ENCODE measurements at places on chromosomes 7 and 10.

DNA sequence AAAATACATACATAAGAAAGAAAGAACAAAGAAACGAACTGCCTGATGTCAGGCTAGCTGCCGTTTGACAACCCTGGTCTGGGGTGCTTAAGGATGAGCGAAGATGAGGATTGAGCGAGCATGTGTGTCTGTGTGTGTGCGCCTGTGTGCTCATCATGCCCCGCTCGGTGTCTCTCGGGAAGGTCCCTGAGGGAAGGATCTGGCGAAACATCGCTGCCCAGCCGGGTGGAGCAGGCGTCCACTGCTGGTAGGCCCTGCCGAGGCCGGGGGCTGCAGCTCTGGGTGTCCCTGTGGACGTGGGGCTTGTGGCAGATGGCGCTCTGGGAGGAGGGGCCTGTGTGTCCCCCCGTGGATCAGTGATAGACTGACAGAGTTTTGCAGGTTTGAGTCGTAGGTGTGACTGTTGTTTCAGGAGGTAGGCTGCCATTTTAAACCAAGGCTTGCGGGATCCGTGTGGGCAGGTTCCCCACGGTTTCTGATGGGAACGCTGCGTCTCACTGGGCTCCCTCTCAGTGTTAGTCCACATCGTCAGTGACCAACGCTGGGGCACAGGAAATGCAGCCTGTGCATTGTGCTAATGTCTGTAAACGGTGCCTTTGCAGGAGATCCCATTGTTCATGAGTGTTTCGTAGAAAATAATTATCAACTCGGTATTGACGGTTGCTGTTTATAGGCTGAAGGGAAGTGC is 5.9 kb upstream of the SUN1 start:
- no peak for DNase-seq

DNA sequence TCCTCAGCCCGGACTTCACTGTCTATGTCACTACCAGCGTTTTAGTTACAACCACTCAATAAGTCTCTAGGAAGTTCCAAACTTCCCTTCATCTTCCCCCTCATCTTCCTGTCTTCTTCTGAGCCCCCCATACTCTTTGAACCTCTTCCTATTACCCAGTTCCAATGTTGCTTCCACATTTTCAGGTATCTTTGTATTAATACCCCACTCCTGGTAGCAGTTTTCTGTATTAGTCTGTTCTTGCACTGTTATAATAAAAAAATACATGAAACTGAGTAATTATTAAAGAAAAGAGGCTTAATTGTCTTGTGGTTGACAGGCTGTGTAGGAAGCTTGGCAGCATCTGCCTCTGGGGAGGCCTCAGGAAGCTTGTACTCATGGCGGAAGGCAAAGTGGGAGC is 218.6 kb downstream of the BICC1 start:
- DNase-seq, result no peak

GRCh38 chr10:100008142-100008522 is 1.6 kb downstream of the DNMBP start:
- no peak for DNase-seq

- no peak for DNase-seq
Measured at GRCh38 chr7:157397036-157397720, 60.4 kb downstream of the DNAJB6 start.

DNA sequence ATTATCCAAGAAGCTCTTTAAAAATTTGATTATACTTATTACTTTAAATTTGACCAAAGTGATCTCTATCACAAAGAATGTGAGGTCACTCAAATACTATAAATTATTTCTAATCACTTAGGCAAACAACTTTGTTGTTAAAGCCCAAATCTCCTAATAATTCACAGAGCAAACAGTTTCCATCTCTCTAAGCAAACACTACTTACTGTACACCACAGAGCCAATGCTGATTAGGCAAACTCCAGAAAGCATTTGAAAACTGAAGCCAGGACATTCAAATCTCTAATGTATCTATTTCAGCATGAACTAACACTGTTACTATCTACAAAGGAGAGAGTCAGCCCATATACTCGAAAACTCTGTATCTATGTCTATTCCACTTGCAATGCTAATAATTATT is 107.1 kb downstream of the RNF32 start:
- no peak for DNase-seq

- peak; percentile 10 for DNase-seq
Measured at GRCh38 chr10:48765527-48765926, 80.9 kb downstream of the WDFY4 start.

DNA sequence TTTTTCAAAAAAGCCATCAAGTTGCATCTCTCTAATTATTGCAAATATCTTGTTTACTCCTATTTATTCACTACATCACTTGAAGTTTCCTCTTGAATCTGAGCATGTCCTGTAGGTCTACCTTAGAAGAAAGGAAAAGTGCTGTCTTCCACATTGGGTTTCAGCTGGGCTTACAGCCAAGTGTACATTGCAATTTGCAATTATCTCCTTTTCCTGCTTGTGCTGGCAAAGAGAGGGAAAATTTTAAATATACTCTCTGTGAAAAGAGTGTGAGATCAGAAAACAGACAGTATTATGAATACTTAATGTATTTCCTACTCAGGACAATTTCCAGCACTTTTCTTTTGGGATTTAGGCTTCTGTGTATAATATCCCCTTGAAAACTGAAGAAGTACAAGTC is 839.7 kb downstream of the CNTNAP2 start:
- no peak for DNase-seq

DNA sequence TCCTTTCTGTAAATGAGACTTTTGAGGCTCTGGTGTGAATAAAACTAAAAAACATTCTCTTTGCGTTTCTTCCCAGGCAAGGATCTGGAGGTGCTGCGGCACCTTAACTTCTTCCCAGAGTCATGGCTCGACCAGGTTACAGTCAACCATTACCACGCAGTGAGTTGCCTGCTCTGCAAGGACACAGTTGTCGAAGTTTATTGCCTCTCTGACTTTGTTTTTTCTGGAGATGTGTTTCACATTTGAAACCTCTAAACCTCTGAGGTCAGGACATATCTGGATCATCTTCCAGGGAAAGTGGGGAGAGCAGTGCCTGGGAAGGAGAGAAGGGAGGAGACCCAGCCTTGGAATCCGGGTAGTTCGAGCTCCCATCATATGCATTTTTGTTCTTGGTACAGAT is 43.4 kb upstream of the PLEKHA1 start:
- DNase-seq, result peak; percentile 10

GRCh38 chr10:70544431-70545340 is 57.9 kb downstream of the PRF1 start:
- DNase-seq, result no peak

DNA sequence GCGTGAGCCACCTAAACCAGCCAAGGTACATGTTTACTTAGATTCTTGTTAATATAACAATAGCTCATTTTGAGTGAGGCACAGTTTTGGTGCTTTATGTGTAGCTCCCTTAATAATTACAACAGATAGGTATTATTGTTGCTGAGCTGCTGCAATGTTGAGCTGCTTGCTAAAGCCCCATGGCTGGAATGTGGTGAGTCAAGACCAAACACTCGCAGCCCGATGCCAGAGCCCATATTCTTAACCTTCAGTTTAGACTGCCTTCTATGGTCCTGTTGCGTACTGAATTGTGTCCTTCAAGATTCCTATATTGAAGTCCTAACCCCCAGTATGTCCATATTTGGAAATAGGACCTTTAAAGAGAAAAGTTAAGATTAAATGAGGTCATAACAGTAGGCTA is 407.1 kb downstream of the NEBL start:
- no peak for DNase-seq

- peak; percentile 55 for DNase-seq
Measured at GRCh38 chr7:151175793-151176311, 8.4 kb upstream of the GBX1 start.

GRCh38 chr7:118429141-118429540 is 204.6 kb downstream of the ANKRD7 start:
- DNase-seq, result no peak

DNA sequence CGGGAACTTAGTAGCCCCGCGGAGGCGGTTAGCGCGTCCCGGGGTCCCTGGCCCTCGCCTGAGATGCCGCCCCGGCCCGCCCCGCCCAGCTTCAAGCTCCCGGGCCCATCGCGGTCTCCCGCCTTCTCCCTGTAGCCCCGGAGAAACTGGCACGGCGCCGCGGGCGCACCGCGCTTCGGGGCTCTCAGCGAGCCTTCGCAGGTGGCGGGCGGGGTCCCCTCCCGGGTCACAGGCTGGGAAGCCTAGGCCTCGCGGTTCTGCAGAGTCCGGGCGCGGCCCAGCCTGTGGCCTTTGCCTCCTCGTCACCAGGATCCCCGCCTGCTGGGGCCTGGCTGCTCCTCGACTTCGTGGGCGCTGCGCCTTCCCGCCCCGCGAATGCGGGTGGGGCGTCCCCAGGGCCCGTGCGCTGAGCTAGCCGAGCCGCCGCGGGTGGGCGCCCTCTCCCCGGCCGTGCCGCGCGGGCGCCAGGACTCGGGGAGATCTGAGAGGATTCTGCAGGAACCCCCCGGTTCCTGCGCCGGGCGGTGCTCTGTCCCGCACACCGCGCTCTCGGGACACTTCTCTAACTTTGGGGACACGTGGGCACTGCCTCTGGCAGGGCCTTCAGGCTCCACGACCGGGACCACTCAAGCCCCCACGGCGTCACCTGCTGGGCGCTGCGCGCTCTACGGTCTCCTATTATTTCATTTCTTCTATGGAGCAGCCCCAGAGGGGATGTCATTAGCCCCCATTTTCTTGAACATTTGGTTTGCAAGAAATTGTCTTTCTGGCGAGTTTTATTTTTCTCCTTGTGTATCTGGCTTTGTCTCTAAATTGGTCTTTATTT is 682 bp upstream of the RGS10 start:
- no peak for DNase-seq

DNA sequence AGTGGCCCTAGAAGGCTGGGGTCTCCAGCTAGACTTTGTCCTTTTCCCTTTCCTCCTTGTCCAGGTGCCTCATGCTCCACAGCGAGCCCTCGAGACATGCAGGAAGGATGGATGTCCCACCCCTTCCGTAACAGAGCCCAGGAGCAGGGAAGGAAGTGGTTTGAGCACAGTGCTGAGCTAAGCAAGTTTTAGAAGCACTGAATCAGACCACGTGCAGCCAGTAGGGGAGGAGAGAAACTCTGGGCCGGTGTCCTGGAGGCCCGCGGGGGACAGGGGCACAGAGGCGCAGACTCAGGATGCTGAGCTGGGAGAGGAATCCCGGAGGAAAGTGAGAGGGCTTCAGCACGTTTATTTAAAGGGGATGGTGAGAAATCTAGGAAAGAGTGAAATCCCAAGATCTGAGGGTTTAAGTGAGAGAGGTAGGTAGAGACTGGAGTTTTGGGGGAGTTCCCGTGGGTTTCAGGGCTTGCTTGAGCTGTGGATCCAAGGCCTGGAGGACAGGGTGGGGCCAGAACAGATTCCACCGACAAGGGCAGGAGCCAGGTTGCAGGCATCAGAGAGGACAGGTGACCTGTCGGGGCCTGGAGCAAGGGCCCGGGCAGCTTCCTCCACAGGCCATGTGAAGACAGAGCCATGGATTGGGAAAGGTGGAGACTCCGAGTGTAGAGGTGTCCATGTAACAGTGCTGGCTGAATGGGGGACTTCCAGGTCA is 4.4 kb upstream of the IRF5 start:
- peak; percentile 60 for DNase-seq

DNA sequence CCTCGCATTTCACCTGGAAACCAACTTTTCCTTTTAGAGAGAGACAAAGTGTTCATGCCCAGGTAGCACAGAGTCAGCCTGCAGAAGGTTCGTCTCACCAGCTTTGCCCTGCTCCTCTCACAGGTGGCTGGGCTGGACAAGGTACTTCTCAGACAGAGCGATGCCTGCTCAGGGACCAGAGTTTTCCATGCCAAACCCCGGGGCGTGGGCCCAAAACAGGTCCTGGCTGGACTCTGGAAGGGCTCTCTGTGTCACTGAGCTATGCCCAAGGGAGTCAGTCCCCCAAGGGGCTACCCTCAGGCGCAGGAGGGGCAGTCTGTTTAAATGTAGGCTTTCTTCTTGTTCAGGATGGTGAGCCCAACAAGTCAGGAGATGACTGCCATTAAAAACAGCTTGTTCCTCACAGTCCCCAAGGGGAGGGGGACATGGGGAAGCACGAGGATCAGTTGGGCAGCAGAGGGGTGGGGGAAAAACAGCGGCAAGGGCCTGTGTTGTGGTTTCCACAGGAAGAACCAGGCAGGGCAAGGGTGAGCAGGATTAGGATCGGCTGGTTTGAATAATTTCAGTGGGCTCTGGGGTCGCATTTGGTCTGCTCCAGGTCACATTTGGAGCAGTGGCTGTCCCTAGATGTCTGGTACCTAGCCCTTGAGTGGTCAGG is 55.5 kb upstream of the FIGNL1 start:
- no peak for DNase-seq

DNA sequence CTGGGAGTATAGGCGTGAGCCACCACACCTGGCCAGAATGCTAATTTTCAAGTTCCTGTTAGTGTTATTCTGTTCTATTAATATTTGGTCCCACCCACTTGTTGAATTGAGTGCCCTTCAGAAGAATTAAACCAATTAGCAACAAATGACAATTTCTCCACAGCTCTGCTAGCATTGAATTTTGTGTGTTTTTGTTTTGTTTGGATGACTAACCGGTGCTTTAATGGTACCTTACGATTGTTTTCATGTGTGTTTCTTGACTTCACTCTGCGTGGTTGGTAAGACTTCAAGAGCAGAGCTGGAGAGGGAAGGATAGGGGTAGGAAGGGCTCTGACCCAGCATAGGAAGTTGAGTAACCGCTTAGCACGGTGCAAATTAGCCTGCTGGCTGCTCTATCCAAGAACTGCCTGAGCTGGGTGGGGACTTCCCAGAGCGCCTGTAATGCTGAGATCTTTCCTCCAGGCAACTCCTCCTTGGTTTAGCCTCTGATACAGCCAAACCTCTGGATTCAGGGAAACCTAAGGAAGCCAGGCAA is 4.6 kb downstream of the ARPC1B start:
- DNase-seq, result no peak

- no peak for DNase-seq
Measured at GRCh38 chr10:78069151-78069550, 35.5 kb downstream of the RPS24 start.

DNA sequence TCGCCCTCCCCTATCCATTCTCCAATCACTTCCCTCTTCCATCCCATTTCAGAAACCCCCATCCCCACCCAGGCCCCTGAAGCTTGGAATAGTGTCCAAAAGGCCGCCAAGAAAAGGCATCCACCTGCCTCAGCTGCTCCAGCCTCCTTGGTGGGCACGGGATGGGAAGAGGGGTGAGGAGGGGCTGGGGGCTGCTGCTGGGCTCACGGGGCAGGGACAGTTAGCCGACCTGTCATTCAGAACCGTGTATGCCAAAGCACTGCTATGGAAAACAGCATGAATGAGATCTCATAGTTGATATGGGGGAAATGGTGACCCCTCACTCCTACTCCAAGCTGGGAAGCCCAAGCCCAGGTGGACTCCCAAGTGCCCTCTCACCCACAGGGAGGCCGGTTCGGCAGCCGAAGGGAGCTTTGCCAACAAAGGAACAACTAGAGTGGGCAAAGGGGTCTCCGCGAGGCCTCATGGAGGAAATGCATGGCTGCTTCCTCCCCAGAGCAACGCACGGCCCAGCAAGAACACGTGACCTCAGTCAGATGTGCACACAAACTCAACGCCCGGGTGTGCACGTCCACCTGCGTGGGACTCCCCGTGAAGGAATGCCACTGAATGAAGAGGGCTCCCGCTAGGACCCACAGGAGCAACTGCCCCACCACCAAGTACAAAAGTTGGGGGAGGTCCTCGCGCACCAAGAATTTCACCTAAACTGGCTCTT is 52.5 kb downstream of the EBF3 start:
- DNase-seq, result no peak
